ENCODE measurements at places on chromosomes 1 and 21.

DNA sequence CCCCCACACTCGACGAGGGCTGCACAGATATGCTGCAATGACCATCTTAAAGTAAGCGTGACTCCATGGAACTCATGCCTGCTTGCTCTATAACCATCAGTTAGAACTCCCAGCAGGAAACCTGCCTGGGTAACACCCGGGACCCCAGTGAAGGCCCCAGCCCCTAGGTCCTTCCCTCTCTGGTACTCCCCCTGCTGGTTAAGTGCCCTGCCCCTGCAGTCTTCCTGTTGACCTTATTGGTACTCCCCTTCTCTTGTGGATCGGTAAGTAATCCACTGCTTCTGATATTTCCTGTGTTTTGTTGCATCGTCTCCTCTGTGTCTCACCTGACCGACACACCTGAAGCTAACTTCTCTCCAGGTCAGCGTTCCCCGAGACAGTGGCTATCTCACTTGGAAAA, 104.8 kb upstream of the COG2 start:
- DNase-seq = no peak

DNA sequence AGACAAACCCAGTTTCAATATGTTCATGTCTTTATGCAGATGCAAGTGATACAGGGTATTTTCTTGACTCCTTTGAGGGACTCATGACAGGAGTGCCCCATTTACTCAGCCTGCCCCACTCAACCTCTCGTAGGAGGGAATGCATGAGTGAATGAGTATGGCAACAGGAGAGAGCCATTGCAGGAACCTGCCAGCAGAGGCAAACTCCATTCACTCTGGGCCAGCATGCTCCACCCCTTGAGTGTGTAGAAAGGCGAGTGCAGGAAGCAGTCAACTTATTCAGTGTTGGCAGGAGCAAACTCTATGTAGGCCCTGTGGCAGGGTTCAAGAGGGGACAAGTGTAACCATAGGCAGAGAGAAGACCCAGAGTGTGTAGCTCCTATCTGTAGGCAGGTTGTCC, 1526.3 kb downstream of the PLA2G4A start:
- no peak for DNase-seq

DNA sequence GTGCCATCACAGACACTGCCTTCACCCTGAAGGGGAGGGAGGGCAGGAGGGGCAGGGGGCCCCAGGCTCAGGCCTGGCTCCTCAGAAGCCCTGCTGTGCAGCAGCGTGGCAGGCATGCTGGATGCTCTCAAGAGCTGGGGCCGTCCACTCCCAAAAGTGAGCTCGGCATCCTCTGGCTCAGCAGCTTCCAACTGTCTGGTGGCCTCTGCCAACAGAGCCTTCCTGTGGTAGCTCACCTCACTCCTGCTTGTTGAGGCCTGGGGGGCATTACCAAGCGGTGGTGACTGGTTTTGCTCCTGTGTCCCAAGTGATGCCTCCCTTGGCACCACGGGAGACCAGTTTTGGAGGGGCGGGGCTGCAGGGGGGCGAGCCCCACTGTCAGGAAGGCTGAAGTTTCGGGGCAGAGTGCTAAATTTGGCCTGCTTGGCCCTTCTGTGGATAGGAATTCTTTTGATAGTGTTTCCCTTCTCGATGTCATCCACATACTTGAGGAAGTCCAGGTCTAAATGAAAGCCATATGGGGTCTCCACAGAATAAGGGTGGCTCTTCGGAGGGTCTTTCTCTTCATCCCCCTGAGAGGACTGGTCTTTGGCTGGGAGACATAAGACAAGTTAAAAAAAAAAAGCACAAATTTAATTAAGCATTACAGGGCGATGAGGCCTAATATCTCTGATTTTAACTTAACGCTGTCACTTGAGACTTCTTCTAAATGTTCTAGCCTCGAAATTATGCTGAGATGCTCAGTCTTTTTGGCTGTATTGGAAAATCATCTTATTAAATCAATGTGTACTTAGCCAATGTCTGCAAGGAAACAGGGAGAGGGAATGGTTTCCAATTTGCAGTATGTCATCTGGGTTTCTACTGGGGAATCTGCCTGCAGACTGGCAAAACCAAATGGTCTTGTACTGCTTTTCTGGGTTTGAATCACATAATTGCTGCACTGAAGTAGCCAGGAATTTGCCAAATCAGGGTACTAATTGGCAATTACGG, 44.4 kb downstream of the KANK4 start:
- no peak for DNase-seq

DNA sequence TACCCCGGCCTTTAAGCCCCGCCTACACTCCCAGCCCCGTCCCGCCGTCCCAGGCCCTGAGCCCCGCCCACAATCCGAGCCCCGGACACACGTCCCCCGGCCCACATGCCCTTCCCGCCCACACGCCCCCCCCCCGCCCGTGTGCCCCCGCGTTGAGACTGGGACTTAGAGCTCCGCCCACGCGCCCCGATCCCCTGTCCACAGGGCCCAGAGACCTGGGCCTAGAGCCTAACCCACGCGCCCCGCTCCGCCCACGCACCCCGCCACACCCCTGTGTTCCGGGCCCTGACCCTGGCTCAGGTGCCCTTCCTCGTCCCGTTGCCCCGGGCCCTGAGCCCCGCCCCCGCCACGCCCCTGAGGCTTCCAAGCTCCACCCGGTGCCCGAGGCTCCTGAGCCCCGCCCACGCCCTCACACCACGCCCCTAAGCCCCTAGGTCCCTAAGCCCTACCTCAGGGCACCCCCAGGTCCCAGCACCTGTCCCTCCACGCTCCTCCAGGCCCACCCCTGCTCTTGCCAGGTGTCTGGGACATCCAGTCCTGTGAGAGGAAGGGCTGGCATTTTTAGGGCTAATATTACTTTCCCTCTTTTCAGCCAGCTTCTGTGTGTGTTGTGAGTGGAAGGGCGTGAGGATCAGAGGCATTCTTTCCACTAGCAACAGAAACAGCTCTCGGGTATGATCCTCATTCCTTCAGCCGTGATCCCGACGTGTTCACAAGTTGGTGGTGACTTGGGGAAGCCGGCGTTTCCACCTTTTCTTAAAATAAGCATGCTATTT, 552 bp upstream of the GPR157 start:
- no peak for DNase-seq

DNA sequence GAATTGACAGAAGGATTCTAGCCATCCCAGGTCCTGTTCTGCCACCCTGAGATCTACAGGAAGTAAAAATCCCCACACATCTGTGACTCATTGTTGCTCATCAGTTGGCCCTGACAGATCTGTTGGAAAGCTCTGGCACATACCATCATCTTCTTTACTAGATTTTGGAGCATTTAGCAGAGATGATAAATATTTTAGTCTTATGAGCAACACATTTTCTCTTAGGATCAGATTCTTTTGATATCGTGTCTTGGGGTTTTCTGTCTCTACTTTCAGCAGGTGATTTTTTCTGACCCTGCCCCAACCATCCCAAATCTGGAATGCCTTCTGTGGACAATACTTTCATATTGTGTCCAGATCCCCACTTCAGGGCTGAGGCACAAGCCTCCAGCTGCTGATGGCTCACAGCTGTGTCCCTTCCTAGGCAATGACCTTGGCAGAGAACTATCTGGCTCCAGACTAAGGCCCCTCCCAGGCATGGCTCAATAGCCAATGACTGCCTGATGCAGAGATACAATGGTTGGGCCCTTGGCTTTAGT, 102.8 kb downstream of the GDAP2 start:
- DNase-seq = peak; percentile 93

GRCh38 chr1:174209347-174210187, 50.2 kb downstream of the RABGAP1L start:
- no peak for DNase-seq

DNA sequence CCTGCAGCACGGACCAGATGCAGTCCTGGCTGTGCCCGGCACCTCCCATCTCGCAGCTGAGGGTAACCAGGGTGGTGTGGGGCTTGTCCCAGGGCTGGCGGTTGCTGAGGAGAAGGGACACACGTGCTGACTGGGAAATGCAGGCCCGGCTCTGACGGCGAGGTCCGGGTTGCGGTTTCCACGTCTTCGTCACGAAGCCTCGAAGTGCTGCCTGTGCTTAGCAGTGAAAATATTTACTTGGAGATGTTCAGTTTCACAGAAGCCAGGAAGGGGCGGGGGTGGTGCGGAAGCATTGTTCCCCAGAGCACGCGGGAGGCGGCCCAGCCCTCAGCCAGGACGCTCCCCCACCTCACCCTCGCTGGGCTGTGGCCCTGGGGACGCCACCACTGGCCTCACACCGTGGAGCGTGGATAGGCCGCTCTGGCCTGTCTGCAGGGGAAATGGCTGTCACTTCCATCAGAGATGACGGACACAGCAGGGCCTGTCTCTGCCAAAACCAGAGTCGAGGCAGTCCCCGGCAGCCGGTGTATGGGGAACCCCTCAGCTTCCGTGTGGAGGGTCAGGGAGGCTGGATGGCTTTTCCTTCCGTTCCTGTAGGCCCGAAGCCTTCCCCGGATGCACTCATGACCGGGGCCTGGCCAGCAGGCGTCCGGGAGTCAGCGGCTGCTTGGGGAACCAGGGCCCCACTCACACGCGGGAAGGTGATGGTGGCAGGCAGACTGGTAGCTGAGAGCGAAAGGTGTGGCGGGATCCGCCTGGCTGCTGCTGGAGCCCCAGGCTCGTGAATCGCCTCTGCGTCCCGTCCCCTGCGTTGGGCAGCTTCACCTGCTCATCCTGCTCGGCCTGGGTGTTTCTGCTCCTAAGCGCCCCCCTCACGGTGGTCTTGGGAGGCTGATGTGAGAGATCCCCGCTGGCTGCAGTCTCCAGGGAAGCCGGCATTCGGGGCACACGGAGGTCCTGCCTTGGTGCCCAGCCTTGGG, 14.7 kb upstream of the POFUT2 start:
- no peak for DNase-seq

Data from foreskin fibroblast (primary cell).